ENCODE measurements at places on chromosomes 2 and 18. TPM values are rescaled to one million over a fixed set of nuclear protein-coding genes. Genes with fewer than 3 reads are reported as not detected.

Gene CPLX4
- not detected for total RNA-seq

Gene CCT4
- total RNA-seq: 187 TPM

Gene RSAD2
- total RNA-seq: not detected

DNA sequence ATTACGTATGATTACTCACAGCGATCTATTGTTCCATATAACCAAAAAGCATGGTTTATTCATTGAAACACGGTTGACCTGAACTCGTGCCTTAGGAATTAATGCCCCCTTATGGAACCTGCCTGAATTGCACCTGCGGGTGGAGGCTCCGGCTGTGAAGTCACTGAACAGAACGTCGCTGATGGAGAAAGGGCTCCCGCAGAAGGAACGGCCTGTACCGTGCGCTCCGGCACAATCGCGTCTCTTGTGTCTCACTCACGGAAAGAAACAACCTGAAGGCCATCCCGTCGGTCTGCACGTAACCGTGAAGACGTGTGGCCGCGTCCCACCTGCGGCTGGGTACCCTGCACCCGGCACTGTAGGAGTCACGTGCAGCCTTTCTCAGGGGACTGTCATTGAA, 133.1 kb downstream of the NFATC1 start:
- no peaks in the 10 kb centered on the region for H3K36me3 ChIP-seq
- no peak overlapping the region for H3K4me3 ChIP-seq
- no peak overlapping the region for H3K27ac ChIP-seq
- DNase-seq: peak; percentile 64
- H3K27me3 ChIP-seq: peaks cover 15% of the 10 kb centered on the region
- no peaks in the 10 kb centered on the region for H3K4me1 ChIP-seq

- peaks cover 24% of the 10 kb centered on the region for H3K36me3 ChIP-seq
- peaks cover 22% of the 10 kb centered on the region for H3K4me1 ChIP-seq
- peak; percentile 95 for DNase-seq
- H3K27ac ChIP-seq: peak overlapping the region; percentile 98
Measured at GRCh38 chr2:43221124-43221762, 5.2 kb downstream of the ZFP36L2 start.
